ENCODE measurements at places on chromosomes 16 and 17.

- DNase-seq: no peak
These were observed 22.8 kb upstream of the KDM6B start for GRCh38 chr17:7811251-7811650.

DNA sequence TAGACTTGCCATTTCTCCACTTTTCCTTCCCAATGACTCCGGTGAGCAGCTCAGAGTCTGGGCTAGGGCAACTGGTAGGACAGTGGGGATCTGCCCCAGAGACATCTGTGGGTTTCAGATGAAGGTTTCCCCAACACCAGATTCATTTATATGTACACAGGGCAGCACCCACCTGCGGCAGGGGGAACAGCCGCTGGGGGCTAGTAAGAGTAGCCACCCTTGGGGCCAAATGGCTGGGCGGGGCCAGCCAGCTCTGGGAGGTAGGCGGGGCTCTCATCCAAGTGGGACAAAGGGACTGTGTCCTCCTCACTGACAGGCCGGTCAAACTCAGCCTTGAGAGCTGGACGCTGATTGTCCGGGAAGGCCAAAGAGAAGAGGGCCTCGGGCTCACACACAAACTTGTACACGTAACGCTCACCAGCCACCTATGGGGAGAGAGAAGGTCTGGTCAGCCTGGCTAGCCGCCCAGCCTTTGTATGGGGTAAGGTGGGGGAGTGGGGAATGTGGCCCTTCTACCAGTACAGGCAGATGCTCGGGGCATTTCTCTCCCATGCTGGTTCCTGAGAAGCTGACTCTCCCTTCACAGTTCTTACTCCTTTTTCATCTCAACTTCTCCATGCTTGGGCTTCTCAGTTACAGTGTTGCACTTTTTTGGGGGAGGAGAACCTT is 17.7 kb downstream of the ETV4 start:
- DNase-seq: no peak

DNA sequence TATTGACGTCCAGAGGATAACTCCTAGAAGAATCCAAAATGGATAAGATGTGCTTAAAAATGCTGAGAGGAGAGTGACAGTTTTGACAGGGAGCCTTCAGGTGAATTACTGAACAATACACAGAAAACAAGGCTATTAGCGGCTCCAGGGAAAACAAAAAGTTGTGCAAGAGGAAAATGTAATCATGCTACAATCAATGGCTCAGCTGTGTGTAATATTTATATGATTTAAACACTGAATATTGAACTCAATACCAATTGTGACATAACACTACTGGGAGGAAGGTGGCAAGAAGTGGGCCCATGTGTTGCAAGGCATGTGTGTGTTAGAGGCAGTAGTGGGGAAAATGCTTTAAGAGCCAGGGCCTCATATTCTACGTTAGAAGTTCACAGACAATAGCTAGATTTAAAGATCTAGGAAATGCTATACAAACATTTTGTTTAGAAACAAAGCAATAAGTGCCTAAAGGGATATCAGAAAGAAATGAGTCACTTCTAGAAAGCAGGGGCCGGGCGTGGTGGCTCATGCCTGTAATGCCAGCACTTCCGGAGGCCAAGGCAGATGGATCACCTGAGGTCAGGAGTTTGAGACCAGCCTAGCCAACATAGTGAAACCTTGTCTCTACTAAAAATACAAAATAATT is 253.2 kb upstream of the IRX5 start:
- DNase-seq: no peak

DNA sequence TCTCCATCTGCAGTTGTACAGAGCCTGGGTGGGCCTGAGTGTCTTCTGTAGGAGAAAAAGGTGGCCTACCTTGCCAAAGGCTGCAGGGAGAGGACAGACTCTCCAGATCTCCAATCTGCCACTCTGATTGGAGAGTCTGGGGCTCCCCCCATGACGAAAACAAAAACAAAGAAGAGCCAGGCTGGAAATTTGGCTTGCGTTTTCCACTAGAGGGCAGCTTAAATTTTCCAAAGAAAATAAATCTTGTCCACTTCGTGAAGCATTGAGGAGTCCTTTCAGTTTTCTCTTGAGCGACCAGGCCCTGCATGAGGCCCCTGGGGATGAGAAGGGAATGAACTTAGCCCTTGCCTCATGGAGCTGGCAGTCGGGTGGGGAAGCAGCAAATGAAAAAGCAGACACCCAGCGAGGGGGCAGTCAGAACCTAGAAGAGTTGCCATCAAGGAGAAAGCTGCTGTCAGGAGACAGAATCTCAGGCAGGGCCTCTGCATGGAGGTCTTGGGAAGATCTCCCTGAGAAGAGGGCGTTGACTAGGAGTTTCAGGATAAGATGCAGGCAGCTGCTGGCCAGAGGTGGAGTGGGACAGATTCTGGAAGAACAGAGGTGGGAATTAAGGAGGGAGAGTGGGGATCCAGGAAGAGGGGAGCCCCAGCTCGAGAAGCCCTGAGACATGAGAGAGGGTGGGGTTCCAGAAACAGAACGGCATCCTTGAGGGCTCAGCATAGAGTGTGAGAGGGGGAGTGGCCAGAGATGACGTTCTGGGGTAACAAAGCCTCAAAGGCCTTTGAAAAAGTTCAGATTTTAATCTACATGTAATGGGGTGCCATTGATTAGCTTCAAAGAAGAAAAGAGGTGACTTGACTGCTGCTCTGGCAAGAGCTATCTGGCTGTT is 8.4 kb upstream of the SHCBP1 start:
- no peak for DNase-seq

DNA sequence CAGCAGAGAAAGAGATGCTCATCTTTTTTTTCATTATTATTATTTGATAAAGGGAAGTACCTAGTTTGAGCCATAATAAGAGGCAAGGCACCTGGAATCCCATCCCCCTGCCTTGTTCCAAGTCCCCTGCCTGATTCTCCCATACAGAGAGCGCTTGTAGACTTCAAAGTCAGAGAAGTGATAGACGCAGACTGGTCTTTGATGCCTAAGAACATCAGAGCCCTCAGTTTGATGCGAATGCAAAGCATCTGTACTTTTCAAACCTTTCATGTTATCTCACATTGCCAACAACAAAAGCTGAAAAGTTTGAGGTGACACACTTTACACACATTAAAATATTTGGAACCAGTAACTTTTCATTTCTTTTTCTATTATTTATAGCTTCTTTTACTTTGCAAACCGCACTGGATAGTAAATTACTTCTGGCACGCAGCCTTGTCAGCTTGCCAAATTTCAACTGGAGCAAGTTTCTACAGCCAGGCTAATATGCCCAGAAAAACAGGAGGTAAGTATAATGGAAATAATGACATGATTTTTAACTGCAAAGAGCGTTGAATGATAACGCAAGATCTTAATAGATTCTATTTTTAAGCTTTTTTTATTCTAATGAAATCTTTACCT is 5.9 kb upstream of the UTP6 start:
- no peak for DNase-seq

GRCh38 chr17:49729069-49729468 is 21.3 kb upstream of the SLC35B1 start:
- no peak for DNase-seq

GRCh38 chr17:19343256-19343630 is 19.3 kb downstream of the B9D1 start:
- no peak for DNase-seq

DNA sequence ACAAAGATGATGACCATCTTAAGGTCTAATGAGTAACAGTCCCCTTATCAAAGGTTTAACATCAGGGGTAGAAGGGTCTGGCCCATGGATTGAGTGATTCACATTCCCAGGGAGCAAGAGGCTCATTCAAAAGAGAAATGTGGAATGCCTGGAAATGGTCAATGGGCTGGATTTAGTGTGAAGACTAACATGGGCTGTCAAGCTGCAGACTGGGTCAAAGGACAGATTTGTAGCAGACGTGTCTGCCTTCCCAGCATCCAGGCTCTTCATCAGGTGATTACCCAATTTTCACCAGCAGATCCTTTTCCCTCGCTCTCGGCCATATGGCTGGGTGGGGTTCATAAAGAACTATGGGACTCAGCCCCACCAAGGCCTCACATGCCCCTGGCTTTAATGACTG is 26.8 kb downstream of the DCUN1D3 start:
- no peak for DNase-seq

DNA sequence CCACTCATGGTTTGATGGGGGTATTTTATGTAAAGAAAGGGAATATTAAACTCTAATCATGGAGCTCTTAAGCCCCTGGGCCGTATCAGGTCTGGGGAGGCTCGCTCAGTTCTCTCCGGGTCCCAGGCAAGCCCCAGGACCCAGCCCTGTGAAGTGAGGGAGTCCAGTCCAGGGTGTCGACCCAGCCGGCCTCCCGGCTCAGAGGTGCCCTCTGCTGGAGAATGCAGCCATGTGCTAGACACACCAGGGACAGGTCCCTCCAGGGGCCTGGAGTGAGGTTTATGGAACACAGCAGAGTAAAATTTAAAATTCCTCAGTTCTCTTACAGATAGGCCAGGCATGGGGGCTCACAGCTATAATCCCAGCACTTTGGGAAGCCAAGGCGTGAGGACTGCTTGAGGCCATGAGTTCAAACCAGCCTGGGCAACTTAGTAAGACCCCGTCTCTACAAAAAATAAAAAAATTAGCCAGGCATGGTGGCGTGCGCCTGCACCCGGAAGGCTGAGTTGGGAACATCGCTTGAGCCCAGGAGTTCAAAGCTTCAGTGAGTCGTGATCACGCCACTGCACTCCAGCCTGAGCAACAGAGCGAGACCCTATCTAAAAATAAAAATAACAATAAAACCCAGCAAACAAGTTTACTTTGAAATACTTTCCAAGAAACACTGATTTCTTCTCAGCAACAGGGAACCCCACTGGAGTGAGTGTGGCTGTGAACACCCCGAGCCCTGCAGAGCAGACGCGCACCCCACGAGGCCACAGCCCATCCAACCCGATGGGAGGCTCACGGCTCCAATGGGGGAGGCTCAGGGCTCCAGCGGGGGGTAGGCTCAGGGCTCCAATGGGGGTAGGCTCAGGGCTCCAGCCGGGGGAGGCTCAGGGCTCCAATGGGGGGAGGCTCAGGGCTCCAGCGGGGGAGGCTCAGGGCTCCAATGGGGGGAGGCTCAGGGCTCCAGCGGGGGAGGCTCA is 72.2 kb downstream of the ZNF778 start:
- no peak for DNase-seq

DNA sequence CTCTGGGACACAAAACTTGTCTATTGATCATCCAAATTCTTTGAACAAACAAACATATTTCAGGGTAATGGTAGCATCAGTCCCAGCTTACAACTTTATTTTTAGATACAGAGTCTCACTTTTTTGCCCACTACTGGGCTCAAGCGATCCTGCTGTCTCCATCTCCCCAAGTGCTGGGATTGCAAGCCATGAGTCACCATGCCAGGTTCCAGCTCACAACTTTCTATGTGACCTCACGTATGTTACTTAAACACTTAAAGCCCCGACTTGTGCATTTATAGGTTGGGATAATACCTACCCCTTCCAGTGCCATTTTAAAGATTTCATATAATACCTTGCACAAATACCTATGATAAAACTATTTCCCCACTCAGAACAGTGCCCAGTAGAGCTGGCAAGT is 42.0 kb upstream of the KSR1 start:
- DNase-seq: no peak

DNA sequence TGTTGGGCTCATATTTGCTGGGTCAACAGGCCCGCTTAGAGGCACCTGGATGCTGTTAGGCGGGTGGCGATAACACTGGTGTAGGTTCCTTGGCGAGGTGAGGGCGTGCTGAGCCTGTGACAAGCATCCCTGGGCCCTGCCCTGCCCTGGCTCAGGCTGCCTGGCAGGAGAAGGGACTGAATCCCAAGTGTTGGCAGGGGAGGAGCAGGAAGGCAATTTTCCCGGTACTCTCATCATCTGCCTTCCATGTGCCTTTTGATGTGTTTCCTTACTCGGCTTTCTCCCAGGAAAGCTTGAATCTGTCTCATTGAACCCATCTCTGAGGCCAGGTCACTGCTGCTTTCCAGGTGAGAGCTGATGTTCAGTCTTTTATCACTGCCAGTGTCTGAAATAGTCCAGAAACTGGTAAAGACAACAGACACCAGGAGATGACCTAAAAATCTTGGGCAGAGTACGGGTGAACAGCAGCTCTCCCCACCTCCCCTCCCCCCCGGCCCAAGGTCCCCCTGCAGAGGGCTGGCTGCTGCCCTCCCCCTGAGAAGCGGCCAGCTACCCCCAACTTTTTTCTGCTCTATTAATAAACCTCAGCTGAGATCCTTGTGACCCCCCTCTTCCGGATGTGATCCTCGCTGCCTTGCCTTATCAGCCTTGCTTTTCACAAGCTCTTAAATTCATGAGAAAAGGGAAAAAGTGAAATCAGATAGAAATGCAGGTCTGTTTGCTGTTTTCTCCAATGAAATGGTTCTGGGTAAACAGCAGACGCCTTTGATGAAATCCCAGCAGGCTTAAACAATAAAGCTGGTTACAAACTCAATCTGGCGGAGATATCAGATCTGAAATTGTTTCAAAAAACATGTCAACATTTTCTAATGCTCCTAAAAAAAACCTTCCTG is 29.0 kb downstream of the RTN4RL1 start:
- DNase-seq: no peak

- no peak for DNase-seq
These were observed 31.1 kb upstream of the CARMIL2 start for GRCh38 chr16:67613808-67614207.

DNA sequence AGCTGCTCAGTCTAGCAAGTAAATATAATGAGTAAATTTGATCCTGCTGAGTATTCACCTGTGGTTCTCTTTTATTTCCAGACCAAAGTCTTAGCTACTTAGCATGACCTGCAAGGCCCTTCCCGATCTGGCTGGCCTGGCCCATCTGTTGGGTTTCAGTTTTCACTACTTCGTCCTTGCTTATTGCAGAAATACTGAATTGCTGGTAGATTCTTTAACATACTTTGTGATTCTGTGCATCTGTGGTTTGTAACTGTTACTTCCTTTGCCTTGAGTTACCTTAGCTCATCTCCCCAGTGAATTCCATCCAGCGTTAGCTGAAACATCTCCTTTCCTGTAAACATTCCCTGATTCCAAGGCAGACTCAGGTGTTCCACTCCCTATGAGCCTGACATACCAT is 131.1 kb downstream of the PHKB start:
- no peak for DNase-seq

DNA sequence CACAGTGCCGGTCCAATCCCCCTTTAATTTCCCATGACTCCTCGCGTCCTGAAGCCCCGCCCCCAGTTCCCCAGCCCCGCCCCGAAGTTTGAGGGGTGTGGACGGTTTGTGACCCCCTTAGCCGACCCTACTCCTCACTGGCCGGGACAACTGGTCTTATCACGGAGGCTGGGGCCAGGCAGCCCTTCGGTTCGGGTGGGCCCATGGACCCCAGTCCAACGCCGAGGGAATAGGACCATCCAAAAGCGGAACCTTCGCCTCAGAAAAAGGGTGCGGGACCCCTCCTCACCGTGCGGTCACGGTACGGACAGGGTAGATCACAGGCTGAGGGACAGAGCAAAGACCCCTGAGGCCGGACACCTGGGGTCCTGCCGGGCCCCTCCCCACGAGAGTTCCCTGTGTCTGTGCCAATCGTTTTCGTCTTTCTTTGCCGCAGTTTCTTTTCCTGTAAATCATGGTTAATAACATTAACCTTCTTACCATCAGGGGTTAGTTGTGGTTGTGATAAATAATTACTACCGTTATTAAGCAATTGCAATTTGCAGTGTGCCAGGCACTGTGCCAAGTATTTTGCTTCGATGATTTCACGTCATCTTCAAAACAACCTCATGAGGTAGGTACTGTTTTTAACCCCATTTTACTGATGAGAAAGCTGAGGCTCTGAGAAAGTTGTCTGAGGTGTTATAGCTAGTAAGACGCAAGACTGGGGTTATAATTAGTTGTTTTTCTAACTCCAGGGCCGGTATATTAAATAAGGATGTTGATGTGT is 543 bp downstream of the TMUB2 start:
- DNase-seq: no peak
